ENCODE measurements at places on chromosomes 7 and 10.

- no peak for DNase-seq
Observed at GRCh38 chr10:11043446-11044127, 25.9 kb downstream of the CELF2 start.

DNA sequence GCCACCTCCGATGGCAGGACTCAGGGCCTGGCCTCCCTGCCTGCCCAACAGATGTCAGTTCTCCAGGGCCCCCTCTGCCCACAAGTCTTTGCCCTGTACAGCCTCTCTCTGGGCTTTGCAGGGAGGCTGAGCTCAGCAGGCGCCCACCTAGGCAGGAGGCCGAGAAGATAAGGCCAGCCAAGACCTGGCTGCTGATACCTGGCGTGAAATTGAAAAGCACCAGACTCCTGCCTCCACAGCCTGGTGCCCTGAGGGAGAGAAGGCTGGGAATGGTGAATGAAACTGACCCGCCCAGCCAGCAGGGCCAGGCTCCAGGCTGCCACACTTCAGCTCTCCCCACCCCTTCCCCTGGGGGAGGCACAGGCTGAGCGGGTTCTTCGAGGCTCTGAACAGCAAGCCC is 145.8 kb downstream of the CDH23 start:
- DNase-seq, result no peak

DNA sequence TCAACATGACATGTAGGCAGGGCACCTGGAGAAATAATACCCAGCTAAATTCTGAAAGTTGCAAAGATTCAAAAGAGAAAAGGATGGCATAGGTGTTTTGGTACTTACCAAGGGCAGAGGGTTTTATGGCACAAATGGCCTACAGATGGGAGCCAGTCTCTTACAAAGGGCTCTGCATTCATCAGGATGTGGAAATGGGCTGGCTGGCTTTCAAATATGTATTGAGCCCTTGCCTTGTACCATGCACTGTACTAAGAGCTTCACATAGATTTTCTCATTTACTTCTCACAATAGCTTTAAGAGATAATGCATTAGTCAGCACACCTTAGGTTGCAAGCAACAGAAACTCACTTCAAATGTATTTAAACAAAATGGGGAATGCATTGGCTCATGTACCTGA is 327.1 kb downstream of the BICC1 start:
- DNase-seq, result no peak

GRCh38 chr7:33885290-33886148 is 19.8 kb upstream of the BMPER start:
- DNase-seq, result no peak

- no peak for DNase-seq
Observed at GRCh38 chr10:101690461-101690860, 4.5 kb downstream of the FBXW4 start.

GRCh38 chr10:49552277-49552676 is 13.4 kb upstream of the ERCC6 start:
- no peak for DNase-seq

GRCh38 chr10:11446864-11447263 is 164.6 kb downstream of the USP6NL start:
- no peak for DNase-seq

GRCh38 chr7:78280276-78280675 is 481.7 kb downstream of the PHTF2 start:
- DNase-seq, result no peak

DNA sequence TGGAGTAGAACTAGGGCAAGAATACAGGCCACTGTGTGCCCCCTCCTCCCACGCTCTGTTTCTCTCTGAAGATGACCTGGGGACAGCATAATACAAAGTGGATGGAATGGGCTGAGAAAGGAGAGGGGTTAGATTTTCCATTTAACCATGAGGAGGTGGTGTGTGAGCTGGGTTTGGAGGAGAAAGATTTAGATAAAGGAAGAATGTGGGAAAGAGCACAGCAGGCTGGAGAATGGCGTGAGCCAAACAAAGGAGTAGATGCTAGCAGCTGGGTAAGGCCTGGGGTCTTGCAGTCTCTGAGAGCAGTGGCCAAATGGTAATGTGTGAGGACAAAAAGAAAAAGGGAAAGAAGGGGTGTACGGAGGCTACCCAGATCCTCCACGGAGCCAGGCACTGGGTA is 8.6 kb downstream of the PNLIPRP2 start:
- no peak for DNase-seq

GRCh38 chr7:151134743-151135524 is 32.6 kb downstream of the GBX1 start:
- no peak for DNase-seq

DNA sequence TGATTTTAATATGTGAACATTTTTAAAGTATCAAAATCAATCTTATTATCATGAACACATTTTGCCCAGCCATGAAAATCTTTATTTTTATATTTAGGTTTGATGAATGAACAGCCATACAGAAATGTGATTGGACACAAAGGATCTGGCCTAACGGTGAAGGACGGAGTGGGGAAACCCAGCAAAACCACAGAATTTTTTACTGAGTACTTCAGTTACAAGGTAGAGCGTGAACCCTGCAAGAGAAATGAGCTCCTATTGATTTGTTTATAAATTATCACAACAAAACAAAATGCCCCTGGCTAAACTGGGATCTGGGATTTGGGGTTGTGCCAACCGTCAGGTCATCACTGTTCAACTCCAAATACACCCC is 118.8 kb downstream of the JAZF1 start:
- no peak for DNase-seq

- no peak for DNase-seq
Observed at GRCh38 chr10:17081431-17081830, 48.2 kb downstream of the CUBN start.

DNA sequence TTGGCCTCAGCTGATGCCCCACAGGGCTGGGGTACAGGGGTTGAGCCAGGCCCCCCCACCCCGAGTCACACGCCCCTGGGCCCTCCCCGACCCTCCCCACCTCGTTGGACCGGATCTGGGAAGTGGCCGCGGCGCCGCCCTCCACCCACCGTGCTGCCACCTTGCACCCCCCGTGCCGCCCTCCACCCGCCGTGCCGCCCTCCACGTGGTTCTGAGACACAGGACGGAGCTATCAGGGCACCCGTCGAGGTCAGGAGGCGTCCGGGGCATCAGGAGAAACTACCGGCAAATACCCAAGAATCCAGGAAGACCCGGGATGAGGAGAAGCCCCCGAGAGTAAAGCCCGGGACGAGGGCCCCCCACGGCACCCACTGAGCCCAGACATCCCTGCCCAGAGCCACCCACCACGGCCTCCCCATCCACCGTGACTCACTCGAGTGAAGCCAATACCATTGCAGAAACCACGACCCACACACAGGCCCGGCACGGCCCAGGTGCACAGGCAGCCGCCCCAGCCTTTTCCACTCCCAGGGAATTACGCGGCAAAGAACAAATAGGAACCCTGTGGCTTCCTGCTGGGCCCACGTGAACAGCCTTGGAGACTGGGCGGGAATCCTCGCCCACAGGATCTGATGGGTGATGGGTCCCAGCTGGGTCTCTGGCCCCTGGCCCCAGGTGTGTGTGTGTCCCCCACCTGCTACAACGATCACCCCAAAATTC is 34.0 kb downstream of the ADAP1 start:
- no peak for DNase-seq

GRCh38 chr7:123916240-123916724 is 8.8 kb upstream of the SPAM1 start:
- no peak for DNase-seq

DNA sequence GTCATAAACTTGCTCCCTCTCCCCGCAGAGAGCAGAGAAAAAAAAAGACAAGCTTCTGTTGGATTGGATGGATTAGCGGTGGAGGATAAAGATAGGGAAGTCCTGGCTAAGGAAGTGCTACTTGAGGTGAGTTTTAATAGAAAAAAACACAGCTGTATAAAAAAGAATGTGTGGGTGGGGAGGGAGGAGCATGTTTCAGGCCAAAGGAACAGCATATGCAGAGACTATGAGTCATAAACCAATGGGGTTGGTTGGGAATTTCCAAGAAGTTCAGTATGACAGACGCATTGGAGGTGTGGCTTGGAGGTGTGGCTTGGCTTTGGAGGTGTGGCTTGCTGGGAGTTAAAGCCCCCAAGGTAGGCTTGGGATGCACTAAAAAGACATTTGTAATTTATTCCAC is 103.0 kb upstream of the LSM8 start:
- DNase-seq, result no peak

DNA sequence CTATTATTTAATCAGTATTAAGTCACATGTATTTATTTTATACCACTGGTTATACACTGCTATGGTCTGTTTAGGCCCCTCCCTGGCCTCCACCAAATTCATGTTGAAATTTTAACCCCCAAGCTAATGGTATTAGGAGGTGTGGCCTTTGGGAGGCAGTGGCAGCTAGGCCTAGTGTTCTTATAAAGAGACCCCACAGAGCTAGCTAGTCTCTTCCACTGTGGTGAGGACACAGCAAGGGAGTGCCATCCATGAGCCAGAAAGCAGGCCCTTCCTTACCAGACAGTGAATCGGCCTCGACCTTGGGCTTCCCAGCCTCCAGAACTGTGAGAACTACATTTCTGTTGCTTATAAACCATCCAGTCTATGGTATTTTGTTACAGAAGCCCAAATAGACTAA is 28.7 kb downstream of the RBM48 start:
- DNase-seq, result no peak

DNA sequence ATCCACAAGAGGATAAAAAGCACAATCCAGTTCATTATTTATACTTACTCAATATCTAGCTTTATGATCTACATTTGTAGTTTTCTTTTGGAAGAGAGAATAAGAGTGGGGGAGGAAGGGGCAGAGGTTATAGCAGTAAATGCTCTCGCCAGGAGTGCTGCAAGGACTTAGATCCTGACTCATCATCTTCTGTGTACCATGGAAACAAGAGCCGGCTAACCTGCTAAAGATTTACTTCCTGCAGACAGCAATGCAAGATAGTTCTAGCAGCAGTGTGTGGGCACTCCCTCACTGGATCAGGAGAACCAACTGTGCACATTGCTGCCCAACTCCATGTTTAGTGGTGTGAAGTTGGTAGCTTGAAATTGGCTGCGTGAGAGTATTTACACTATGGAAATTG is 47.7 kb upstream of the TRIL start:
- DNase-seq, result no peak

- no peak for DNase-seq
Observed at GRCh38 chr10:58970160-58970915, 206.1 kb upstream of the PHYHIPL start.

- DNase-seq, result no peak
Observed at GRCh38 chr7:42492920-42493319, 255.9 kb upstream of the GLI3 start.

DNA sequence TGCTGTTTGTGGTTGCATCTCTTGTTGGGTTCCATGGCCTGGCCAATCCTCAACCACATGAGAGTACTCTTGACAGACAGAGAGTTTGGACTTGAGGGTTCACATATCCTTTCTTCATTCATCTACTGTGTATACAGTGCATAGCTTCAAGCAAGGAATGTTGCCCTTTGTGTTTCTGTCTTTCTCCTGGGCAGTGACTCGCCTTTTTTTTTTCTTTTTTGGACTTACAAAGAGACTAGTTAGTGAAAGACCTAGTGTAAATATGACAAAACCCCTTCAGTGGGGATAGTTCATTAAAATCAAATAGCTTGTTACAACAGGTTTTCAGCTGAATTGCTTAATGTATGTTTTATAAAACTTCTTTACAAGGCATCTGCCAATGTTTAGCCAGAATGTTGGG is 290.2 kb downstream of the FGFR2 start:
- no peak for DNase-seq

- no peak for DNase-seq
Observed at GRCh38 chr10:90363799-90364483, 493.9 kb downstream of the HTR7 start.

- no peak for DNase-seq
Observed at GRCh38 chr7:116706668-116707126, 34.7 kb downstream of the MET start.

DNA sequence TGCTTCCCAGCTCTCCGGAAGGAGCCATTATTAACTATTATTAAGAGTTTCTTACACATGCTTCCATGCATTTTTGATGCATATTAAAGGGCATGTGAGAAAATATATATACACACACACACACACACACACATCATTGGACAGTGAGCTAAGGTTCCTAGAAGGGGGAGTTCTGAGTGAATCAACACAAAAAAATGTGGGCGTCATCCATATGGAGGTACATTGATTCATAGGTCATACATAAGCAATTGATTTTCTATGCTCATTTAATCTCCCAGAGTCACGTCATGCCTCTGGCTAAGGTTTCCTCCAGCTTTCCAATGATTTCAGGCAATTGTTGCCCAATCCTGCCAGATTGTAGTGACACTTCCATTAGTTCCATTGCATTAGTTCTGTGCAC is 269.4 kb downstream of the DNAJB9 start:
- no peak for DNase-seq

DNA sequence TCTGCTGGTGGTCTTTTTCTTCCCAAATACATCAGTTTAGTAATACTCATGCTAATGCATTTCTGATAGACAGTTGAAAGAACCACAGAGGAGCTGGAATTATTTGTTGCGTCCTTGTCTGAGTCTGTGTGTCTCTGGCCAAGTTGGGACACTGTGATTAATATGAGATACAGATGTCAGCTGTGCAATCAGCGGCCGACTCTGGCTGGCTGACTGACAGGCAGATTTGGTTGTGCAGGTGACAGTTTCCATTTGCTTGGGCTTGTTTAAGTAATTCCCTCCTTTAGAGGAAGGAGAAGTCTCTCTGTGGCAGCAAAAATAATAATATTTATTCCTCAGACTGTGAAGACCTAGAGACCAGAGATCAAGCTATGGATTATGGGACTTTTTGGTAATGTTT is 176.2 kb upstream of the CHRM2 start:
- DNase-seq, result no peak

GRCh38 chr10:112852306-112852705 is 97.7 kb upstream of the TCF7L2 start:
- no peak for DNase-seq
